ENCODE measurements at places on chromosomes 16 and 17.

DNA sequence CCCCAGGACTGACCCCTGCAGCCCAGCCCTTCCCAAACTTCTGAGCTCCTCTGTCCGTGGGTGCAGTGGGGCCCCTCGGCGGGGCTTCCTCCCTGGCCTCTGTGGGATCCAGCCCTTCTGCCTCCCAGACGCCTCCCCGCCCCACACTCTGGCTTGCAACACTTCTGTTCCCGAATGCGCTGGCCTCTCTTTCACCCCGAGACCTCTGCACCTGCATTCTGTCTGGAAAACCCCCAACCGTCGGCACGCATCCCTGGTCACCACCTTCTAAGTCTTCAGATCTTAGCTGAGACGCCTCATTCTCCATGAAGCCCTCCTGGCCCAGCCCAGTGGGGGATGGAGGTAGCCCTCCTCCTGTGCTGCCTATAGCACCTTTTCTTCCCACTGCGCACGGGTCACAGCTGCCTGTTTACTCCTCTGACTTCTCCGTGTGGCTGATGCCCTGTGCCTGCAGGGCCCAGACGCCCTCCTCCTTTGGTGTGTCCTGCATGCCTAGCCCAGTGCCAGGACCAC, 26.4 kb downstream of the TMEM235 start:
- DNase-seq: no peak

GRCh38 chr16:22198547-22199293, 7.4 kb upstream of the EEF2K start:
- no peak for DNase-seq

GRCh38 chr16:22291860-22292318, 5.3 kb upstream of the POLR3E start:
- DNase-seq: no peak

DNA sequence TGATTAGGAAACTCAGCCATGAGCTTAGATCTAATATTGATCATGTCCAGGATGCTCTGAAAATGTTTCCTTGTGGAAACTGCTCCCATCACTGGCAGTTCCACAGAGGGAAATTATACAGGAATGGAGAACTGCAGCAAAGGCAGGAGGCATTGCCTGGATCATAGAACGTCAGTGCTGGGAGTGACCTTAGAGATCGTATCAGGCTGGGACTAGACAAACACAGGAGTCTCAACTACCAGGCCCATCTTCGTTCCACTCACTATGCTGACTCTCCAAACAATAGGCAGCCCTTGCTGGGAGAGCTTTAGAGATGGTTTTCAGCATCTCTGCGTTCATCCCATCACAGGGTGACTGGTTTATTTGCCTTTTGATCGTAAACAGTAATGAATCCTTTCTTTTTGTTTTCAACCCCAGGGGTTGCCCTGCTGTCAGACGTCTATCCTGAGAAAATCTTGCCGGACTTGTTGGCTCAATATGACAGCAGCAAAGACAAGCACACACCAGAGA, 130.3 kb downstream of the TANGO6 start:
- DNase-seq: no peak

DNA sequence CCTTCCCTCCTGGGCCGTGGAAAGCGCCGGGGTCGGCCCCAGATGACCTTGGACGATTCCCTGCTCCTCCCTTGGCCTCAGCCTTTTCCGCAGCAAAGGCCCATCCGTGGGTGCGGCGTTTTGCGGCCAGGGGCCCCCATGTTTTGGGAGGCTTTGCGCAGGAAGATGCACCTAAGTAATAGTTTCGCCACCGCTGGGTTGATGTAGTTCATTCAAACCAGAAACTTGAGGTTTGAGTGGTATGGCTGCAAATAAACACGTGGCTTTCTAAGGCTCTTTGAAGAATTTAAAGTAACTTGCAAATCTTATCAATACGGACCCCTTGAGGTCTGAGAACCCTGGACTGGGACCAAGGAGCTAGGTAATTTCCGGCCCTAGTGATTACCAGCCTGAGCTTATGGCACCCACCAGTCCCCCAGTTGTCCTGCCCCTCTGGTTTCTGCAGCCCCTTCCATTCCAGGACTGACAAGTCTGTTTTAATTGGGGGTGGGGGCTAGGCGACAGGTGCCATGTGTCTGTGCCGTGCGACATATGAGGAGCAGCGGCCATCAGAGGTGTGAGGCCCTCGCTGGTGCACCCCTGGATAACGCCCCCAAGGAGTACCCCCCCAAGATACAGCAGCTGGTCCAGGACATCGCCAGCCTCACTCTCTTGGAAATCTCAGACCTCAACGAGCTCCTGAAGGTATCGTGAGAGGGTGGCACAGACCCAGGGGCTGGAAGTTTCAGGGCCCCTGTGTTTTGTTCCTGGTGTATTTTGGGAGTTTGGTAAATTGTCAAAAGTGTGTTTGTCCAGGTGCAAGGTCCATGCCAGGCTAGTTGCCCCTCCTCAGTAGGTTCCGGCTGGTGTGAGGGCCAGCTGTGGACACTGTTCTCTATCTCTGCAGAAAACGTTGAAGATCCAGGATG, 834 bp downstream of the MRPL12 start:
- DNase-seq: no peak

DNA sequence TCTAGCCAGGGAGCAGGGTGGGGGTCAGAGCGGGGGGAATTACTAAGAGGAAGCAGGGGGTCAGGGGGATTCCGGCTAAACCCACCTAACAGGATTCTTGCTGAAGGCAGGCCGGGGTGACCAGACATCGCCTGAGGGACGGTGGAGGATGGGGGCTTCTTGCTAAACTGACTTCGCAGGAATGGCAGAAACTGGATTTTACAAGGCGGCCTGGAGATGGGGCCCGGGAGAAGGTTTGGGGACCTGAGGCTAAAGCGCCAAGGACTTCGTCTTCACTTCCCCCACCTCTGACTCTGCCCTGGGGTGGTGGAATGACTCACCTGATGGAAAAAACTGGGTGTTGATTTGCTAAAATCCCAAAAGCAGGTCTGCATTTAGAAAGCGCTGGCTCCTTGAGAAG, 23.5 kb downstream of the LGALS3BP start:
- DNase-seq: no peak

- no peak for DNase-seq
Observed at GRCh38 chr17:50184611-50185398, 16.6 kb downstream of the COL1A1 start.

Measured in activated T-cell treated with anti-CD3 and anti-CD28 coated beads for 24 hours (primary cell).